EH (cell line): ENCODE measurements at places on chromosomes 3 and 15.

- peak; percentile 32 for DNase-seq
These were observed 338.5 kb downstream of the TUSC7 start for GRCh38 chr3:117047951-117048705.

DNA sequence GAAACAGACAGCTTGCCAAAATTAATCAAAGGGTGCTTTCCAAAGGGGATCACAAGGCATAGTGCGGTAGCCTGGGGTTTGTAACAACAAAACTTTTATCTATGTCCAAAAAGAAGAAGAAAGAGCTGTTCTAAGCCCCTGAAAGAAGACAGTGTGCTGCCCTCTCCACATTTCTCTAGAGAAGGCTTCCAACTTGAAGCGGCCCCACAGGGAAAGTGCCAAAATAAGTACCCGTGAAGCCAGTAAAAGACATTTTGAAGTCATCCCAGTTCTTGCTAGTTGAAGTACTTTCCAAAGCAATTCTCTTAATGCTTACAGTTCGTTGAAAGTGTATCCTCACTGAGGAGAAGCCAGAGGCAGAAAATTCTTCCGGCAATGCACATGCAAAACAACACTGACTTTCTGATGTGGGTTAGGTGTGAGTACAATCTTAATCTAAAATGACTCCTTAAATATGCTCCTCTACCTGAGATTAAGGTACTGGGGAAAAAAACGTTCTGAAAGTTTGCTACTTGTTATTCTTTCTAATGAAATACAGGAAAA lies 21.3 kb downstream of the GPR15 start:
- DNase-seq: no peak

DNA sequence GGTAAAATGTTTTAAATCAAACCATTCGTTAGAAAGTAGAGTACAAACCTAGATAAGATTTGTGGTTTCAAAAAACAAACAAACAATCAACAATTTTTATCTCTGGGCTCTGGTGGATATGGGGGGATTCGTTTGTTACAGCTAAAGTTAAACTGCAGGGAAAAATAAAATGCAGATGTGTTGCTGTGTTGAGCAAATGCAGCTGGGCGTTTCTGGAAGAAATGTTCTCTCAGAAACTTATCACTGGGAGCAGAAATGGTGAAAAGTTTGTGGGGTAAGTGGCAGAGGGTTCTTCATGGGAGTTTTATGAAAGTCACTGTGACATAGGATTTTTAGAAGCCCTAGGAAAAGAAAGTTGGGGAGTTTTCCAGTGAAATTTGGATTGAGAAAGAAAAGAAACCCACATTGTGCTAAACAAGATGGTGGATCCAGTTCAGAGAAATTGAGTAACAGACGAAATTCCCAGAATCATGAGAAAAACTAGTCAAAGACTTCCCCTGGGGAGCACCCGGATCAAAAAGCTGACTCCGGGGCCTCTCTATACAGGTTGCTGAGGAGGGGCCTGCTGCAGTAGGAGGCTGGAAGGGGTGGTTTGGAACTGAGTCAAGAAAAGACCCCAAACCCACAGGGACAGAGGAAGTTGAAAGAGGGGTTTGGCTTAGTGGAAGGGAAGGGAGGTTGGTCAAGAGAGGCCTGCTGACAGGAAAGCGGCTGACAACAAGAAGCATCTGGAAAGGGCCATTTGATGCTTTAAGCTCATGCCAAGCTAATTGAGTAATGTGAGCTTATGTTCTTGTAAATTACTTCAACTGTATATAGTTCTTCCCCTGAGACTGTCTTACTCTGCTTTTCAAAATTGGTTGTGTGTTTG lies 108.7 kb downstream of the RARB start:
- DNase-seq: peak; percentile 17

- DNase-seq: peak; percentile 83
These were observed 18.8 kb downstream of the ATG7 start for GRCh38 chr3:11290743-11291680.

- DNase-seq: no peak
These were observed 481.7 kb upstream of the TPRG1 start for GRCh38 chr3:188690064-188690463.

- peak; percentile 42 for DNase-seq
These were observed 87.0 kb downstream of the KLHL25 start for GRCh38 chr15:85707519-85708338.

DNA sequence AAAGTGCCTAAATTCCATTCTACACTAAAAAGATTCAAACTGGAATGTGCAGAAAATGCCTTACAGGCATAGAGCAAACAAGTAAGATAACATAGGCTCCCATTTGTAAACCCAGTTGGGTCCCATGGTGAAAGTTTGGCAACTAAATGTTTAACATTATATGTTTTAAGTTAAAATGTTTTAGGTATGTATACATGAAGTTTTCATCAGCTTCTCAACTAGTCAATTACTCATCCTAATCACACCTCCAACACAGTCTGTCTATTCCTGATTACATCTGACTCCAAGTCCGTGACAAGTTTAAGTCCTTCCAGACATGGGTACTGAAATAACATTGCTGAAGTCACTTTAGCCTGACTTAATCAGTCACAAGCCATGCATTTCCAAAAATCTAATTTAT lies 25.0 kb downstream of the MYLK start:
- peak; percentile 83 for DNase-seq

GRCh38 chr3:26657348-26657976 lies 34.9 kb downstream of the LRRC3B start:
- DNase-seq: no peak

GRCh38 chr15:55823191-55823670 lies 80.3 kb upstream of the PRTG start:
- peak; percentile 87 for DNase-seq

GRCh38 chr3:161274691-161275298 lies 53.7 kb downstream of the NMD3 start:
- peak; percentile 64 for DNase-seq

DNA sequence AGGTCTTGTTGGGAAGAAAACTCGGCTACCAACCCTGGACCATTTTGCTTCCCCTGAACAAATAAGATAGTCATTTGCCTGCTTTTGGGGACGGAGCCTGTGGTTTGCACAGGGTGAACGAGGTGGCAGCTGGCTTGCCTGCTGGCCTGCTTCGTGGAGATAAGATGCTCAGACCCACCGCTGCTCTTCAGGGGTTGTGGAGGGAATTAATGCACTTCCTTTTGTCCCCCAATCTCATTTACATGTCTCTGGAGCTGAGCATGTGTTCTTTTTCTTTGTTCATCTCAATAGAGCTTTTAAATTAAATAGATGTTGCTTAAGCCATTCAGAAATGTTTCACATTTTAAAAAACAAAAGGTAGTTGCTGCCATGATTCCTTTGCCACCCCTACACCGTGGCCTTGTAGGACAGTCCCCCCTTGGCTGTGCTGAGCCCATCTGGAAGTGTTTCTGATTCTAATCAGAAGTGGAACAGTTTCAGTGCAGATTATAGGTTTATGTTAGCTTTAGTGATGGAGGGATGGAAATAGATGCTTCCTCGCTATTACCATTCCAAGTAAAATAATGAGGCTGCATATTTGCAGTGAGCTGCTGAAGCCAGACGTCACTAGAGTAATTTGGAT lies 25.6 kb downstream of the APBA2 start:
- no peak for DNase-seq

- DNase-seq: no peak
These were observed 250.1 kb downstream of the SQOR start for GRCh38 chr15:45884755-45885445.
